ENCODE measurements at places on chromosomes 16 and 17. TPM values are rescaled to one million over a fixed set of nuclear protein-coding genes. Genes with fewer than 3 reads are reported as not detected.

The STAC2 gene
- 0.13 TPM for total RNA-seq

The KRTAP17-1 gene
- not detected for total RNA-seq

The TUBB3 gene
- 0.89 TPM for total RNA-seq

The TERB1 gene
- total RNA-seq: not detected

The ASGR1 gene
- total RNA-seq: 0.60 TPM

The FOXC2 gene
- not detected for total RNA-seq

DNA sequence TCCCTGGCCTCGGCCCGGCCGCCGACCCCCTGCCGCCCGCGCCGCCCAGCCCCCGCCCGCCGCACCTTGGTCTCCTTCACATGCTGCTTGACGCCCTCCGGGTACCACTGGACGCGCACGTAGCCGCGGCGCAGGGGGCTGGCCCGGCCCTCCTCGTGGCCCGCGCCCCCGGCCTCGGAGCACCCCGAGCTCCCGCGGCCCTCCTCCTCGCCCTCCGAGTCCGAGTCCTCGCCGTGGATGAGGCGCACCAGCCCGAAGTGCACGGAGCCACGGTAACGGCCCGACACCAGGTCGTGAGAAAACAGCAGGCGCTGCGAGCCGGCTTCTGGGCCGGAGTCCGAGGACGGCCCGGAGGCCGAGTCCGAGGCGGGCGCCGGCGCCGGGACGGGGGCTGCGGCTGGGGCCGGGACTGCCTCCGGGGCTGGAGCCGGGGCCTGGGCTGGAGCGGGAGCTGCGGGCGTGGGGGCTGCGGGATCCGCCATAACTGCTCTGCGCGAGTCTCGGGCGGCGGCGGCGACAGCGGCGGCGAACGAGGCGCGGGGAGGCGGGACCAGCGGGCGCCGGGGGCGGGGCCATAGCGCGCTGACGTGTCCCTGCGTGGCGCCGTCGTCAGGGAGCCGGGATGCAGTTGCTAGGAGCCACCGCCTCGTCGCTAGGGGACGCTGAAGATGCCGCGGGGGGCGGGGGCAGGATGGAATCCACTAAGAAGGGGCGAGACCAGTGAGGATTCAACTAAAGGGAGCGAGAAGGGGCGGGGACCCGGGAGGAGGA, at the start of gene UBE2O:
TSS of gene UBE2O (minus strand) at position 493 of the 771 bp plus-strand sequence. CDS start at position 482, 11 bp downstream.
- no peaks in the 10 kb centered on the region for H3K27me3 ChIP-seq
- peaks cover 4% of the 10 kb centered on the region for H3K36me3 ChIP-seq
- H3K4me1 ChIP-seq: peaks cover 23% of the 10 kb centered on the region
- DNase-seq: peak; percentile 92
- peak within 1 kb of the TSS; percentile 63 for H3K27ac ChIP-seq

DNA sequence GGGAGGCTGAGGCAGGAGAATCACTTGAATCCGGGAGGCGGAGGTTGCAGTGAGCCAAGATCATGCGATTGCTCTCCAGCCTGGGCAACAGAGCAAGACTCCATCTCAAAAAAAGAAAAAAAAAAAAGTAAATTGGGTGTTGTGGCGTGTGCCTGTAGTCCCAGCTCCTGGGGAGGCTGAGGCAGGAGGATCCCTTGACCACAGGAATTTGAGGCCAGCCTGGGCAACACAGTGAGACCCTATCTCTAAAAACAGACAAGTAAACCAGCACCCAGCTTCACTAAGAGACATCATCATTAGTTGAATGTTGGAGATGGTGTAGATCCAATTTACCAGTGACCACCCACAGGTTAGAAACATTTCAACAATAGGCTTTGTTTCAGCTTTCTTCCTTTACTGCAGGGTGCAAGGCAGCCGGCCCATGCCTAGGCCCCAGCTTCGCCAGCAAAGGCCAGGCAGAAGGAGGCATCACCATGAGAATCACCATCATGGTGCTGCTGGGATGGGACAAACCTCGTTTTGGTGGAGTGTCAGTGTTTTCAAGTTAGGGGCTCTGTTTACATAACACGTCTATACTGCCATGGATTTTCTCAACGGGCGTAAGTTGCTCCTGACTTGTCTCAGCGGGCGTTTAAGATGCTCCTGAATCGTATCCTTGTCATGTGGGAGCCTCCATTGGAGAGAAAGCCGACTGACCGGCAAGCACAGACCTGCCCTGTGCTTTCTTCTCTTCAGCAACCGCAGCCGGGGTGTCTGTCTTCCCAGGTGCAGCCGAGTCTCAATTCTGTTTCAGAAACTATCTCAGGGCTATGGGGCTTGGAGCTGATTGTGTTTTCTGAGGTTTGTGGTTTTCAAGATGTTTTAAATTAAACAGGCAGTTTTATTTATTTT, 7.3 kb downstream of the TCF25 start:
- H3K4me3 ChIP-seq: no peak overlapping the region
- no peak overlapping the region for H3K27ac ChIP-seq
- peaks cover 32% of the 10 kb centered on the region for H3K36me3 ChIP-seq

GRCh38 chr16:58243528-58244004, 45.7 kb upstream of the CSNK2A2 start:
- H3K36me3 ChIP-seq: no peaks in the 10 kb centered on the region
- H3K27me3 ChIP-seq: peaks cover 20% of the 10 kb centered on the region
- DNase-seq: no peak
- no peaks in the 10 kb centered on the region for H3K4me1 ChIP-seq
- no peak overlapping the region for H3K27ac ChIP-seq

GRCh38 chr17:43994272-43995149, 9.9 kb upstream of the NAGS start:
- no peaks in the 10 kb centered on the region for H3K36me3 ChIP-seq
- DNase-seq: peak; percentile 22
- no peaks in the 10 kb centered on the region for H3K27me3 ChIP-seq
- H3K27ac ChIP-seq: no peak overlapping the region
- H3K4me3 ChIP-seq: peak overlapping the region; percentile 26
- H3K4me1 ChIP-seq: no peaks in the 10 kb centered on the region

DNA sequence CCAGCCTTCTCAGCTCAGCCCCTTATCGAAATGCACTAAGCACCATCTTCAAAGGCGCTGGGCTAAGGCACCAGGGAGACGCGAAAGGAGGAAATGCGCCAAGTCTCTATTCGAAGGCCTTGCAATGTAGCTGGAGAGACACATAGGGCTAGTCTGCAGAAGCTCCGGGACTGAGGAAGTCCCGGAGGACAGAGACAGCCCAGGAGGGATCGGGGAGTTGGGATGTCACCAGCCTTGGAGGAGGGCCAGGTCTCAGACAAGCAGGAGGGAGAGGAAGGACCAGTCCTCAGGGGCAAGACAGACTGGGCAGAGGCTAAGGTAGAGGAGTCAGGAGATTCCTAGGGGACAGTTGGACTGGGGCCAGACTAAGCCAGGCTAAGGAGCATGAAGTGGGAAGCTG, 8.5 kb downstream of the C17orf100 start:
- peaks cover 6% of the 10 kb centered on the region for H3K27me3 ChIP-seq
- H3K27ac ChIP-seq: no peak overlapping the region

DNA sequence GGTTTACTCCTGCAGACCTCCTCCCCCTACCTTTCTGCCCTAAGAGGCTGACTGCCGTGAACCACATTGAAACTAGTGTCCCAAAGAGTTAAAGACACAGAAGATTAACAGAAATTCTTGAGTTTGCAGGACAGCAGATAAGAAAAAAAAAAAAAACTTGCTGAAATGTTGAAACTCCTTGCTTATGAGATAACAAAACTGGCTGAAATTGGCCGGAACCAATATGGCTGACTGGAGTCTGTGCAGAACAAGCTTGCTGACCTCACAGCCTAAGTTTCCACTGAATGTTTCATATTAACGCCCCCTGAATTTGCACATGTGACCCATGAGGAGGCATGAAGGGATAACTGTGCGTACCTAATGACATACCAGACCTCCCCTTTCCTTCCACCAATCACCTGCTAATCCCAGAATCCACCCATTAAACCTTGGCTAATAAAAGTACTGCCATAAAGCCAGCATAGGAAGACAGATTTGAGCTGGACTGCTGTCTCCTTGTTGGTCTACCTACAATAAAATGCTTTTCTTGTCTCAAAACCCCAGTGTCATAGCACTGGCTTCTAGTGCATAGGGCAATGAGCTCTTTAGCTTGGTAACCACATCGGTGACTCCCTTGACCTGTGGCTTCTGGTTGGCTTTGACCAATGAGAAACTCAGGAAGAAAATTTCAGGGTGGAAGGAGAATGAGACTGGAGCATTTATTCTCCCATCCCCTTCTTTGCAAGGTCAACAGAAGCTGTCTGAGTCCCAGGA, 80.1 kb downstream of the PMP22 start:
- H3K4me3 ChIP-seq: no peak overlapping the region
- H3K36me3 ChIP-seq: no peaks in the 10 kb centered on the region
- H3K27ac ChIP-seq: no peak overlapping the region
- DNase-seq: no peak

DNA sequence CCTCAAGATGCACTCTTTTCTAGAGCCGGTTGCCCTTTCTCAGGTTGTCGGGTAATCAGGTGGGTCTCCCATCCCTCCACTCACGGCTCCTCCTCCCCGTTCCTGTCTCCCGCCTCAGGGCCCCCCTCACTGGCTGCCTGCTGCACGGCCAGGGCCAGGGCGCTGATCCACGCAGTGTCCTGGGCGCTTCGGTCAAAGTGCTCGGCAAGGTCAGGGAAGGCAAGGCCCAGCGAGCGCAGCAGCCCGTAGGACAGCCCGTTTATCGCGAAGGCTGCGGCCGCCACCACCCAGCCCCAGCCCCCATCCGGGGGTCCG, 753 bp downstream of the SLC16A11 start:
- peaks cover 23% of the 10 kb centered on the region for H3K4me1 ChIP-seq
- H3K36me3 ChIP-seq: no peaks in the 10 kb centered on the region
- peak overlapping the region; percentile 55 for H3K4me3 ChIP-seq
- H3K27me3 ChIP-seq: peaks cover 19% of the 10 kb centered on the region
- no peak for DNase-seq

DNA sequence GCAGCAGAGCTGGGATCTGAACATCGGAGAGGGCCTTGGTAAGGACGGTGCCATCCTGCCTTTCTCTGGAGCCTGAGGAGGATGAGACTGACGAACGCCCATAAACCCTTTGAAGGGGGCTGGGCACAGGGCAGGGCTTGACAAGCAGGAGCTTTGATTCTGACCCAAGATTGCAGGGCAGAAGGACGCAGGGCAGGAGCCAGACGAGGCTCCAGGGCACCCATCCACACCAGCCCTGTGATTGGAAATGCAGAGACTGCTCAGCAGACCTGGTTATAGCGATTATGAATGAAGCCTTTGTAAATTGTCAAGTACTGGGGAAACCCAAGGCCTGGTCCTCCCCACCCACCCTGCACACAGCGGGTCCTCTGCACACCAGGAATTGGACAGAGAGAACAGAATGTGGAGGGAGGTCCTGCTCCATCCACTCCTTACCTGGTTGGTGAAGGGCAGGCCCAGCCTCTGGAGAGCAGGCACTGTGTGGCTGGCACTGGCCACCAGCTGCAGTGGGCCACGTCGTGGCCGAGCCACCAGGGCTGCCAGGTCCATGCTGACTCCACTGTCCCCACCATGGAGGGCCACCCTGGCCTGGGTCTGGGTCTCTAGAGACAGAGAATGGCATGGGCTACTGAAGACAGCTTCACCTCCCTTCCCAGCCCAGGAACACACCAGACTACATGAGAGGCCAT, 68.8 kb downstream of the RMI2 start:
- no peaks in the 10 kb centered on the region for H3K27me3 ChIP-seq
- no peaks in the 10 kb centered on the region for H3K36me3 ChIP-seq
- no peak for DNase-seq
- H3K4me3 ChIP-seq: no peak overlapping the region
- H3K4me1 ChIP-seq: no peaks in the 10 kb centered on the region

- no peaks in the 10 kb centered on the region for H3K4me1 ChIP-seq
- no peak overlapping the region for H3K4me3 ChIP-seq
- no peaks in the 10 kb centered on the region for H3K36me3 ChIP-seq
- no peaks in the 10 kb centered on the region for H3K27me3 ChIP-seq
Measured at GRCh38 chr17:67509390-67510287, 132.6 kb downstream of the PITPNC1 start.

DNA sequence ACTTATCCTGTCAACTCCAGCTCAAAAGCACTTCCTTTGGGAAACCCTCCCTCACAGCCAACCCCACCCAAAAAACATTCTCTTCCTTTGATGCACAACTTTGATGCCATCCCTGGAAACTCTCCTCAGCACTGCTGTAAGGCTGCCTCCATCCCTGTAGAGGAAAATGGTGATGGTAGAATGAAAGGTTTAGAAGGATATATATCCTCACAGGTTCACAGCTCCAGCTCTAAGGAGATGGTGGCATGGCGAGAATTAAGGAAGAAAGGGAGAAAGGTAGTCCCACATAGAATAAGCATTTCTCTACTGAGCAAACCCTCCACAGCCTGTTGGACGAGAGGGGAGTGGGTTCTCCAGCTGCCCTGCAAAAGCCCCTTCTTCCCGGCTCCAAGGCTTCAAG, 2.2 kb upstream of the DLX4 start:
- H3K27me3 ChIP-seq: peaks cover 22% of the 10 kb centered on the region
- no peak for DNase-seq
- H3K4me1 ChIP-seq: peaks cover 53% of the 10 kb centered on the region

DNA sequence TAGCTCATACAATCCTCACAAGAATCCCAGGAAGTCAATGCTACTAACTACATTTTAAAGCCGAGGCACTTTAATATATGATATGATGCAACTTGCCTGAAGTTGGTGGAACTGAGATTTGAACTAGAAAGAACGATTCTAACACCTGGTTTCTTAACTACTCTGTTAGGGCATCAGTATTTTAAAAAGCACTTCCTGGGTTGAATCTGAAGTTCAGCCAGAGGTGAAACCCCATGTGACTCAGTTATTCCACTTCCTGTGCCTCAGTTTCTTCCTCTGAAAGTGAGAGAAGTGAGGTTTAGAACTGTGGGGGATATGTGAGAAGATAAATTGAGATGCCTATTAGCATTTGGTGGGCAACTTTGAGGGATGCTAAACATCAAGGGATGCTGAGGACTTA, 129.4 kb upstream of the ANKFN1 start:
- no peaks in the 10 kb centered on the region for H3K27me3 ChIP-seq
- H3K27ac ChIP-seq: no peak overlapping the region
- no peaks in the 10 kb centered on the region for H3K4me1 ChIP-seq
- no peaks in the 10 kb centered on the region for H3K36me3 ChIP-seq
- DNase-seq: no peak

- H3K36me3 ChIP-seq: no peaks in the 10 kb centered on the region
- H3K27ac ChIP-seq: no peak overlapping the region
- no peak for DNase-seq
- no peaks in the 10 kb centered on the region for H3K27me3 ChIP-seq
- H3K4me1 ChIP-seq: no peaks in the 10 kb centered on the region
- no peak overlapping the region for H3K4me3 ChIP-seq
Measured at GRCh38 chr16:11155284-11155806, 100.7 kb downstream of the SOCS1 start.

DNA sequence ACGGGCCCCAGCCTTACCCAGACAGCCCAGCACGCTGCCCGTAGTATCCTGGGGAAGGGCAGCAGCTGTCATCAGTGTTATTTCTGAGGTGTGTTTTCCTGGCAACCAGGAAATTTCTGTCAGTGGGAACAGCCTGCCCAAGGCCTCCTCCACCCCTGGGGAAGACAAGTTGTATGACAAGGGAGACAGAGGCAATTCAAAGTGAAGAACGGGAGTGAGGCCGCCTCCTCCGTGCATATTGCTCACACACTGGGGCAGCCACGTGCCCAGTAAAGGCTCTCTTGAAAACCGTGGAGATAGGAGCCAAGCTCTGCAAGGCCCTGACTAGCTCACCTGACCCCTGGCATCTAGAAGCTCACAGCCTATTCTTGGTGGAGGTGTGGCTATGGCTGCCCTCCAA, 57.6 kb downstream of the RAI1 start:
- peaks cover 9% of the 10 kb centered on the region for H3K4me1 ChIP-seq
- no peaks in the 10 kb centered on the region for H3K27me3 ChIP-seq
- H3K27ac ChIP-seq: no peak overlapping the region
- no peak overlapping the region for H3K4me3 ChIP-seq
- no peak for DNase-seq

Measured in T-cell (primary cell).